ENCODE measurements at places on chromosomes 2 and 18.

DNA sequence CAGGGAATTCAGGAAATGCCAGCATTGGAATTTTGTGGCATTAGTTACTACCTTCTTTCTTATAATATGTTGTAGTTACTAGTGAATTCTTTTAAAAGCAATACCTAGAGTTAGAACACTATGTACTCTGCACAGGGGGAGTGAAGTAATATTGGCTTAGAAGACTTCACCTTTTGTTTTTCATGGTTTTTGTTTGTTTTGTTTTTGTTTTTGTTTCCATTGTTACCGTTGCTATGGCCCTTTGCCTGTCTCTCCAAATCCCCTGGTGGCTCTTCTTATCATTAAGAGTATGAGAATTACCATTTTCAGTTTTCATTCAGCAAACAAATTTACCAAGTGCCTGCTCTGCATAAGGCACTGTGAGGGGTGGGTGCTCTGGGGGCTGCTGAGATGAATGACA is 160.1 kb downstream of the HAUS1 start:
- DNase-seq: no peak

- peak; percentile 88 for DNase-seq
These were observed 78.1 kb downstream of the CIB4 start for GRCh38 chr2:26562811-26563645.

- no peak for DNase-seq
These were observed 72.4 kb downstream of the FASTKD2 start for GRCh38 chr2:206837775-206838174.

- DNase-seq: peak; percentile 38
These were observed 5.9 kb upstream of the TMSB10 start for GRCh38 chr2:84899304-84900204.

DNA sequence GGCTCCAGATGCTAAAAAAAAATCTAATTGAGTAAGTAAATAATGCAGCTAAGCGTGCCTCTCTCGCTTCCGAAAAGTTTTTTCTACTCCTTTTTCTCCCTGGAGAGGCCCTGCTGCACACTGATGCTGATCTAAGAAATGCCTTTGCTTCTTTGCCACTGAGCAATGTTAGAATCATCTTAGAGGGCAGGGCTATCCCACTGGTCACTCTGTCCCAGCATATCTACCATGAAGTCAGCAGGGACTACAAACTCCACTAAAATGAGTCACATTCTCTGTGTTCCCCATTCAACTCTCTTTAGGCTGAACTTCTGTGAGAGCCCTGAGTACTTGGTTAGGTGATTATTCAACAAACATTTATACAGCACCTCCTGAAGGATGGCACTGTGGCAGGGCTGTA is 127.6 kb upstream of the LYPD1 start:
- DNase-seq: no peak

- DNase-seq: peak; percentile 37
These were observed 21.9 kb upstream of the RNF149 start for GRCh38 chr2:101330253-101330933.

Measured in femur (tissue), 1 donor.